HS-5 (cell line): ENCODE measurements at places on chromosomes 2 and 18.

- DNase-seq, result no peak
Measured at GRCh38 chr2:1026141-1026540, 75.5 kb downstream of the SNTG2 start.

- no peak for DNase-seq
Measured at GRCh38 chr18:47793609-47794008, 136.8 kb downstream of the SMAD2 start.

- DNase-seq, result no peak
Measured at GRCh38 chr18:71471963-71472725, 1072.0 kb downstream of the CBLN2 start.

GRCh38 chr2:105387225-105387624 is 11.6 kb downstream of the FHL2 start:
- no peak for DNase-seq

DNA sequence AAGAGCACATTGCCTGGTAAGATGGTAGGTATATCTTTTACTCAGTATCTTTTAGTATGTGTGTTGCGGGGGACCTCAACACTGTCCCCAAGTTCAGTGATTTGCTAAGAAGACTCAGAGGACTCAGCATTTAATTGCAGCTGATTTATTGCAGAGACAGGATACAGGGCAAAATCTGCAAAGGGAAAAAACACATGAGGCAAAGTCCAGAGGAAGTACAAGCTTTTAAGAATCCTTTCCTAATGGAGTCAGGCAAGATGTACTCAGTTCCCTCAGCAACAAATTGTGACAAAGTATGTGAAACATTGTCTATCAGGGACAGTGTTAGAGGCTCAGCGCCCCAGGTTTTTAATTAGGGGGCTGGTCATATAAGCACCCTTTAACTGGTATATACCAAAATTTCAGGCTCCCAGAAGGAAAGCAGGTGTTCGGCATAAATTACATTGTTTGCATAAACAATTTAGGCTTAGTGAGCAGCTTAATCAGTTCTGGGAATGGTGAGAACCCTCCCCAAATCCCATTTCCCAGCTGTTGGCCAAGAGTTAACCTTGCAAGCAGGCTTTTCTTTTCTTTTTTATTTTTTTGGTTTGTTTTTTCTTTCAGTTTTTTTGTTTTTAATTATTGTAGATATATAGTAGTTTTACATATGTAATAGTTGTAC is 41.7 kb downstream of the RAB3GAP1 start:
- DNase-seq, result no peak

GRCh38 chr2:104504331-104505073 is 349.4 kb upstream of the POU3F3 start:
- DNase-seq, result no peak

- DNase-seq, result peak; percentile 45
Measured at GRCh38 chr2:85813982-85814801, 60.4 kb downstream of the ATOH8 start.

DNA sequence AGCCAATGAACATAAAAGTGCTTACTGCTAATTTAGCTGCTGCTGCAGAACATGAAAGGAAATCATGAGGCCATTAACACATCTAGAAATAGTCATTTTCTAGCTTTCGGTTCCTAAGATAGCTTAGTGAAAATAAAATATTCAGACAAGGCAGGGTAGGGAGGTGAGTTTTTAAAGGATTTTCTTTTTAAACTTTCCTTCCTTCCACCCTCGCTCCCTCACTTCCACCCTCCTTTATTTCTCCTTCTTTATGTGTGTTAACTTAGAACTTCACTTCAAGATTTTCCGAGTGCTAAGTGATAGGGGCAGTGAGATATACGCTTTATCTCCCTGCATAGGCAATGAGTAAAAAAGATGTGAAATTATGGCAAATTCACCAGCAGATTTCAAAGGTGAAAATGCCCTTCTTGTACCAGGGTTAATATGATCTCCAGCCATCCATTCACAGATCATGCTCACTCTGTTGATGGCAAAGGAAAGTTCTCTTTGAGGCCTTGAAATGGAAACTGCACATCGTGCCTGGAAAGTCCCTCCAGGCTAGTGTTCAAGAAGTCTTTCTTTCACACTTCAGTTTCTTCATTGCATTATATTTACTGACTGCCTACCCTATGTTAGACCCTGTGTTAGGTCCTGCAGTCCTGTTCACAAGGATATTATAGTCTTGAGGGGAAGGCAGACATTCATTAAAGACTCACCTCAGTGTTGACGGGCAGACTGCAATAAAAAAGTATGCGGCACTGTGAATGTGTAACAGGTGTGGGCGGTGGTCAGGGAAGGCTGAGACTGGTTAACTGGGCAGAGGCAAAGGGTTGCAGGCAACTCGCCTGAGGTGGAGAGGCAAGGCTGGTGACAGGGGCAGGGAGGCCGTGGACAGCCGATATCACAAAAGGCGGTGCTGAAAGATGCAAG is 200.8 kb downstream of the PLCL1 start:
- DNase-seq, result no peak

DNA sequence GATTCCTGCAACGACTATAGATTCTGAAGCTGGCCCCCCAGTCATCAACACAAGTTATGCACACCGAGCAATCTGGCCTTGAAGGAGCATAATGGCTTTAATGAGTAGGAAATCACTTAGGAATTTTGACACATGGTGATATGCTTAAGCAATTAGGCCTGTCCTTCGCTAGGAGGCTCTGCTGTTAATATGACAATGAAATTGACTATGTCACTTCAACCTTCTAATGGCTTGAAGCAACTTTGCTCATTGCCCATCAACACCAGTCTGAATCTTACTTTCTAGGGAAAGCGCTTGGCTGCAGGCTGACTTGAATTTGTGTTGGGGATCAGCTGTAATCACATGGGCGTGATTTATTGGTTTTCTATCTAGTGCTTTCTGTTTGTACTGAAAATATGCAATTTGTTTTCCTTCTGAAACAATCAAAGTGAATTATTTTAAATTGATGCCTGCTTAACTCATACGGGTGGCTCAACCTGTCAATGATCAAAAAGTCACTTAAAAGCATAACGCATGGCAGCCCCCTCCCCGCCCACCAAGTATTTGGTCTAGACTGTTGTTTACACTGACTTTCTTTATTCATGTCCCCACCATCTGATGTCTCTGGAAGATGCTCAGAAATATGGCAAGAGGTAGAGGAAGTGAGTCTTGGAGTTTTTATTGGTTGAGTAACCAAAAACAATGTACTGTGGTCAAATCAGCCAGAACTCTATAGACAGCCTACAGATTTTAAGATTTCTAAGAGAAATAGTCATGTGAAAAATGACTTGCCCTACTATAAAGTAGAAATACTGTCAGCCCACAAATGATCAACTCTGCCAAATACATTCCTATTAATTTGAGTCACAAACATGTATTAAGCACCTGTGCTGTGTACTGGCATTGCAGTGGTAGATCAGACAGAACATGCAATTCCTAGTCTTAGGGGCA is 344.9 kb downstream of the RBM43 start:
- DNase-seq, result peak; percentile 72

GRCh38 chr2:188076149-188077056 is 215.3 kb upstream of the GULP1 start:
- DNase-seq, result no peak

GRCh38 chr2:120604767-120605166 is 130.9 kb upstream of the GLI2 start:
- no peak for DNase-seq

- no peak for DNase-seq
Measured at GRCh38 chr2:18074476-18074875, 196.0 kb downstream of the KCNS3 start.

- peak; percentile 24 for DNase-seq
Measured at GRCh38 chr18:59448546-59448945, 89.5 kb upstream of the LMAN1 start.

DNA sequence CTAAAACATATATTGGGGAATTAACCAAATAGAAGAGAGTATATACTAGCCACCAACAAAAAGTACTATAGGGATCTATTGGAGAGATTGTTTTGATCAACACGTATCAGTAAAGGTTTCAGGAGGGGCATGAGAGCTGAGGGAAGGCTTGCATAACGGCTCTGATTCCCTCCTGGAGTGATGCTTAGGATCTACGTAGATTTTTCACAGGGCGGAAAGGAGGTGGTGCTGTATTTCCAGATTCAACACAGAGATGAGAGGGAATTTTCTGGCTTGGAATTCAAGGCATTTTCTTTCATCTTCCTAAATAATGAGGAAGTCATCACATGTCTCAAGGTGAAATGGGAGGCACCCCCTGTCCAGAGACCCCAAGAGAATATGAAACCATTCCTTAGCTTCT is 443.8 kb downstream of the CMPK2 start:
- DNase-seq, result no peak

- DNase-seq, result no peak
Measured at GRCh38 chr2:218008060-218009040, 5.6 kb upstream of the TNS1 start.

DNA sequence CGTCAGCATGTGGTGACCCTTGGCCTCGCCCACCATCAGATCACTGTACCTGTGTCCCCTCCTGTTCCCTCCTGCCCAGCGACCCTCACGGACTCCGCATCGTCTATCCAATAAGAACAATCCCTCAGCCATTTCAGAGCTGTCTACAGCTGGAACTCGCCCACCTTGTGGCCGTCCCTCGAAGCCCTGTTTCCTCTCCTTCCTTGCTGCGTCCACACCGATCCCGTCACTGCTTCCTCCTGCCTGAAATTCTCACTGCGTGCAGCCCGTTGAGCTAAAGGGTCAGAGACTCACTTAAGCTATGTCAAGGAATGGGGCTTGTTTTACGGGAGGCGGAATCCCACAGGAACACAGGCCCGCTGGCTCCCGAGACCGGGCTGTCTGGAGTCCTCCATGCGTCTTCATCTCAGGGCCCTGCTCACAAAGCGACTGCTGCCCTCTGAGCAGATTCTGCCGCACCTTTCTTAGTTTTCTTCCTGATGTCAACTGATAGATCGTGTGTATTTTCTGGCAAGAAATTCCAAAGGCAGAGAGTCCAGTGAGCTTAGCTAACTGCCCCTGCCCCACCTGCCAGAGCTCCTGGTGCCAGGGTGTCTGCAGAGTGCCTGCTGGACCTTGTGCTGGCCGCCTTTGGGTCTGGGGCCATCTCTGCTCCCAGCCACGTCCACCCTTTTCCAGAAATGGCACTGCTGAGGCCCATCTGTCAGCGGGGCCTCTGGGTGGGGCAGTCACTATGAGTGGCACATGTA is 35.3 kb downstream of the KLHL29 start:
- no peak for DNase-seq

- no peak for DNase-seq
Measured at GRCh38 chr2:84942964-84943421, 28.0 kb upstream of the KCMF1 start.

GRCh38 chr18:910247-910646 is 5.6 kb downstream of the ADCYAP1 start:
- no peak for DNase-seq

DNA sequence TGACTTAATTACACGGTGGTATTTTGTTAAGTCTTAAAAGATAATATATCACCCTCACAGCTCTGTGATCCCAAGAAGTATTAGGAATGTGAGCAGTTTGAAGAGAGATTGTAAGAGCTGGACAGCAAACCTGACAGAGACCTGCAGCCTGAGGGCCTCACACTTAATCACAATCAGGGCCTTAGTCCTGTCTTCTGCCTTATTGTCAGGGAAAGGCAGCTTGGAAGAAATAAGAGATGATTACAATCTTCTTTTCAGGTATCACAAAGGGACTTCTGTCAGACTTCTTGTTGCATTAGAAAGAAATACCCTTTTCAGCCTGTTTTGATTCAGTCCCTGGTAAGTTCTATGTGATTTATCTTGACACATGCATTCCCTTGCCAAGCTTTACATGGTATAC is 1433.8 kb upstream of the SLC39A10 start:
- no peak for DNase-seq

- DNase-seq, result no peak
Measured at GRCh38 chr2:113734185-113734584, 22.3 kb downstream of the SLC35F5 start.

- no peak for DNase-seq
Measured at GRCh38 chr2:3527886-3528785, 8.8 kb upstream of the ADI1 start.

DNA sequence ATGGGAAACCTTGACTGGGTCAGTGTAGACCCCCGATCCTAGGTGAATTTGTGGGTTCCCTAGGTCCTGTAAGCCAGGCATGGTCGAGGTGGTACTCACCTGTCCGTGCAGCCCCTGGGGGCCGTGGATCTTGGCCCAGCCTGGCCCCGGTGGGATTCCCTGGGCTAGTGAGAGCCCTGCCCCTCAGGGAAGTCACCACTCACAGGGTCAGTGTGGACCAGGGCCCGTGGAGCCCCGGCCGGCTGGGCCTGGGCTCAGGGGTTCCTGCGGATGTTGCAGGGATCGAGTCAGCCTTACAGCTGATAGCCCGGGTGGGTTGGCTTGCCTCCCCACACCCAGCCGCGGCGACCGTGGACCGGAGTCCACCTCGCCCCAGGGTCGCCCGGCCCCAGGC is 528 bp downstream of the ATG9A start:
- no peak for DNase-seq
